ENCODE measurements at places on chromosomes 2 and 18. TPM values are rescaled to one million over a fixed set of nuclear protein-coding genes. Genes with fewer than 3 reads are reported as not detected.

Gene MALL
- total RNA-seq = 2.0 TPM

DNA sequence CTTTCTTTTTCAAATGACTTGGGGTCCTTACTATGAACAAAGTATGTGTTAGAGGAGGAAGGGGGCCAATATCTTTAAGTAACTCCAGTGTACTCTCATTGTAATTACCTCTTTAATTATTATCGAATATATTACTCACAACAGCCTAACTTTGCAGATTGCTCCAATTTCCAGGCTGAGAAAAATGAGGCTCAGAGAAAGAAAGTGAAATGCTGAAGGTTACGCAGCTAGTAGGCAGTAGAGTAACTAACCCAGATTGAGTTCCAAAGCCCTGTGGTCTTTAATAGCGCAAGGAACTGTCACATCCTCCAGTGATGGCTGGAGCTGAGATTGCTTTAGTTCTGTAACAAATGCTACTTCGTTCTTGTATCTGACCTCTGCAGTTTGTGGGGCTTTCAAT, 2.2 kb upstream of the GYPC start:
- peaks cover 19% of the 10 kb centered on the region for H3K36me3 ChIP-seq
- H3K4me1 ChIP-seq = peaks cover 19% of the 10 kb centered on the region
- no peak overlapping the region for H3K4me3 ChIP-seq
- no peak overlapping the region for H3K27ac ChIP-seq

- no peaks in the 10 kb centered on the region for H3K27me3 ChIP-seq
- H3K4me3 ChIP-seq = no peak overlapping the region
- peaks cover 21% of the 10 kb centered on the region for H3K4me1 ChIP-seq
- no peak overlapping the region for H3K27ac ChIP-seq
These were observed 35.7 kb downstream of the MRPS9 start for GRCh38 chr2:105073591-105073990.

GRCh38 chr18:5057386-5058348, 139.4 kb downstream of the AKAIN1 start:
- no peaks in the 10 kb centered on the region for H3K36me3 ChIP-seq
- DNase-seq = peak; percentile 74
- H3K4me3 ChIP-seq = no peak overlapping the region

DNA sequence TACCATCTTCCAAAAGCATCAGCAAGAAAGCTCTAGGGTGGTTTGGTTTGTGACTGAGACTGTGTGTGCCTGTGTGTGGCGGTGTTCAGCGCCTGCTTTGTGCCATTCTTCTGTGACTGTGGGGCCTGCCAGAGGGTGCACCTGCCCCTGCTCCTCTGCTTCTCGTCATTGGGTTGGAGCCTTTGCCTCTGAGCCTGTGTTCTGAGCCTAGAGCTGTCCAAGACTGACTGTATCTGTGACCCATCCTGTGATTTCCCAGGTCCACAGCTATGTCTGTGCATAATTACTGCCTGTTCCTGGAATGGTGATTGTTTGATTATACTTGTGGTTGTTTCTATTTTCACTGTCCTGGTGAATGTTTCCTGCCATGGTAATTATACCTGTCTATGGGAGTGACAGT, 57.1 kb upstream of the KLHL29 start:
- no peaks in the 10 kb centered on the region for H3K4me1 ChIP-seq
- H3K27ac ChIP-seq = no peak overlapping the region
- no peak overlapping the region for H3K4me3 ChIP-seq
- H3K27me3 ChIP-seq = peaks cover 9% of the 10 kb centered on the region
